ENCODE measurements at places on chromosomes 5 and 9. TPM values are rescaled to one million over a fixed set of nuclear protein-coding genes. Genes with fewer than 3 reads are reported as not detected.

DNA sequence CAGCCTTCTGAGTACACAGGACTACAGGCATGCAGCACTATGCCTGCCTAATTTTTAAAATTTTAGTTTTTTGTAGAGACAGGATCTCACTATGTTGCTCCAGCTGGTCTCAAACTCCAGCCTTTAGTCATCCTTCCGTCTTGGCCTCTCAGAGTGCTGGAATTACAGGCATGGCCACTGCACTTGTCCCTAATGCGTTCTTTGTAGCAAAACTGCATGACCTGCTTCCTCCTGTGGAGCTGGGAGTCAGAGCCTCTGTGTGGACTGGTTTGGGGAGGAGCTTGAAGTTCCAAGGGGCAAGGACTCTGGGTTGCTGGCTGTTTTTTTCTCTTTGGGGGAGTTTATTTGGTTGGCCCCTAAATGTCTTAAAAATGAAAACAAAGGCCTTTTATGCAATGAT lies 22.7 kb upstream of the ANKRD34B start:
- no peak for DNase-seq

- no peak for DNase-seq
Observed at GRCh38 chr5:125722550-125722949, 700.7 kb upstream of the GRAMD2B start.

DNA sequence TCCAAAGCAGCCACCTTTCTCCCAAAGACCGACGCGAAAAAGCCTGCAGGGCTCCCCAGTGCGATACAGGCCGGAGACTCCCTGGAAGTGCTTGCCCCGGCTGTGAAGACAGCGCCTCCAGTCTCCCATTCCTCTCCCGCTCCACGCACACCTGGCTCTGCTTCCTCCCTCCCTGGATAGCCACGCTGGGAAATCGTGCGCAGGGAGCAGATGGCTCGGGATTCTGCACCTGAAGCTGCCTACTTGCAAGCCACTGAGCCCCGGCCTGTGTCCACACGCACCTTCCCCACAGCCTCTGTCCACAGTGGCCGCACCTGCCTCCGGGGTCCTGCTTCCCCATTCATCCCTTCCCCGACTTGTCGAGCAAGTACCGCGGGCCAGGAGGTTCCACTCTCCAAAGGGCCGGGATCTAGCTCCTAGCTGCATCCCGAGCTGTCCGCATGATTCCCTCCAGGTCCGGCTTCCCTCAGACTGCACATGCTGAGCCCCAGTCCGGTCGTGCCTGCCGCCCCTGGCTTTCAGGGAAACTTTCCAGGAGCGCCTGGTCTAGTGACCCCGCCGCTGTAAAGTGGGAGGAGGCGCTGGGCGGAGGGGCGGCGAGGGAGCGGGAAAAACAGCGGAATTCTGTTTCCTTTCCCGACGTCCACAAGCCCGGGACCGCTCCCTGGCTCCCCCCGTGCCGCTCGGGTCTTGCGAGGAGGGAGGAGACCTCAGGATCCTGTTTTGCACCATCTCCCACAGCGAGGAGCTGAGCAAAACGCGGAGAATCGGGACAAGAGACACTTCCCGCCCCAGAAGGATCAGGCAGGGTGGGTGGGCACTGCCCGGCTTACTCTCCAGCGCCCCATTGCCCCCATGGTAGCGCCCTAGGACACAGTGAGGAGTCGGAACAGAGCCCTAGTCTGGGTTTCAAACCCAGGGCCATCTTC lies 2.0 kb downstream of the SEMA6A start:
- DNase-seq: no peak

GRCh38 chr9:9913276-9913832 lies 699.4 kb downstream of the PTPRD start:
- DNase-seq: no peak

GRCh38 chr9:97769208-97769607 lies 72.1 kb upstream of the XPA start:
- DNase-seq: no peak

GRCh38 chr5:77748160-77748559 lies 28.0 kb downstream of the TBCA start:
- DNase-seq: no peak

DNA sequence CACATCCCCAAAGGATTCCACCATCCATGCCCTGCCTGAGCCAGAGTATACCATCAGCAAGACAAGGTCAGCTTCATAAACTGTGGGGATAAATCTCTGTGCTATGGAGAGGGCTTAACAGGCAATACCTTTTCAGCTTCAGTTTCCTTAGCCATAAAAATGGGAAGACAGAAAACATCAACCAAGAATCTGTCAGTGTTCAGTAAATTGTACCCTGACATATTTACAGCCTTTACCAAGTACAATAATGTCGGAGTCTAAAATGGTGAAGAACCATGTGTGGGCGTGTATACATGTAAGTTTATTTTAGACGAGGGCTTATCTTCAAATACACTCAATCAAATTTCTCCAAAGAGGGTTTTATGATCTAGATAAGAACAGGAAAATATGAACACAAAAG lies 94.7 kb downstream of the ELAVL2 start:
- DNase-seq: no peak

Gene GTF2H2
- 15.8 TPM for total RNA-seq

Gene OR1J1
- not detected for total RNA-seq

Gene LCN6
- not detected for total RNA-seq
